T-helper 17 cell (primary cell): ENCODE measurements at places on chromosomes 16 and 17.
A peak's percentile ranks its signal among the peaks of the same experiment; 100 is the strongest.

GRCh38 chr17:72456075-72456474 is 335.3 kb downstream of the SOX9 start:
- no peak for DNase-seq

GRCh38 chr16:48381201-48381600 is 4.0 kb downstream of the SIAH1 start:
- no peak for DNase-seq

DNA sequence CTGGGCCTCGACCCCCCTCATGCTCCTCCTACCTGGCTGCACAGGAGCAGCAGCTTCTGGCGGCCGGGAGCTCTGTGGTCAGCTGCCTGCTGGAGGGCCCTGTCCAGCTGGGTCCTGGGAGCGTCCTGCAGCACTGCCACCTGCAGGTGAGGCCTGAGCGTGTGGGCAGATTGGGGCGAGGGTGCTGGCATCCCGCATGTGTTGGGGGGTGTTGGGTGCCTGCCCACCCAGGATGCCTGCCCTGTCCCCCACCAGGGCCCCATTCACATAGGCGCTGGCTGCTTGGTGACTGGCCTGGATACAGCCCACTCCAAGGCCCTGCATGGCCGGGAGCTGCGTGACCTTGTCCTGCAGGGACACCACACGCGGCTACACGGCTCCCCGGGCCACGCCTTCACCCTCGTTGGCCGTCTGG is 16.5 kb downstream of the FCSK start:
- DNase-seq, result no peak

- DNase-seq, result no peak
Measured at GRCh38 chr17:65711671-65712276, 150.3 kb upstream of the AXIN2 start.

GRCh38 chr17:18257982-18258355 is 569 bp downstream of the FLII start:
- DNase-seq, result peak; percentile 32

GRCh38 chr16:51440131-51440889 is 289.2 kb upstream of the SALL1 start:
- DNase-seq, result no peak

- DNase-seq, result no peak
Measured at GRCh38 chr17:14311981-14312380, 11.1 kb downstream of the HS3ST3B1 start.

- DNase-seq, result no peak
Measured at GRCh38 chr16:90008708-90009145, 10.5 kb downstream of the DBNDD1 start.

DNA sequence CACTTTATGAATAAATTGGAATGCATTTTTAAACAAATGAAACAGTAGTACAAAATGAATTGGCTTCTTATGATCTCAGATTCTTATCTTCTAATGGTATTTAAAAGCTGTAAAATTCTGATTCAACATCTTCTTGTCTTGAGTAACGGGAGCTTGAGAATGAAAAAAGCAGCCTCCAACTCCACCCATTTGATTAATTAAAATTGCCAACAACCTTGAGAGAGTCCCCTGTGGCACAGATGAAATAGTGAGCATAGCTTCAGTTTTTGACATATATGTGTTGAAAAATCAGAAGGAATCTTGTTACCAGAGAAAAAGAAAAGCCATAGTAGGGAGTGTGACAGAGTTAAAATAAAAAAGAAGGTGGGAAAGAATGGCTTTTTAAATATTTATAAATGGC is 1426.1 kb upstream of the CDH8 start:
- DNase-seq, result no peak

- DNase-seq, result peak; percentile 28
Measured at GRCh38 chr17:45149669-45150664, 1.7 kb downstream of the HEXIM1 start.

- no peak for DNase-seq
Measured at GRCh38 chr16:85921026-85921425, 22.1 kb downstream of the IRF8 start.

- DNase-seq, result no peak
Measured at GRCh38 chr17:57752031-57752905, 7.2 kb upstream of the CCDC182 start.

- DNase-seq, result no peak
Measured at GRCh38 chr17:57541472-57542394, 203.4 kb downstream of the CCDC182 start.

GRCh38 chr16:1437606-1438005 is 6.7 kb downstream of the PERCC1 start:
- DNase-seq, result no peak

DNA sequence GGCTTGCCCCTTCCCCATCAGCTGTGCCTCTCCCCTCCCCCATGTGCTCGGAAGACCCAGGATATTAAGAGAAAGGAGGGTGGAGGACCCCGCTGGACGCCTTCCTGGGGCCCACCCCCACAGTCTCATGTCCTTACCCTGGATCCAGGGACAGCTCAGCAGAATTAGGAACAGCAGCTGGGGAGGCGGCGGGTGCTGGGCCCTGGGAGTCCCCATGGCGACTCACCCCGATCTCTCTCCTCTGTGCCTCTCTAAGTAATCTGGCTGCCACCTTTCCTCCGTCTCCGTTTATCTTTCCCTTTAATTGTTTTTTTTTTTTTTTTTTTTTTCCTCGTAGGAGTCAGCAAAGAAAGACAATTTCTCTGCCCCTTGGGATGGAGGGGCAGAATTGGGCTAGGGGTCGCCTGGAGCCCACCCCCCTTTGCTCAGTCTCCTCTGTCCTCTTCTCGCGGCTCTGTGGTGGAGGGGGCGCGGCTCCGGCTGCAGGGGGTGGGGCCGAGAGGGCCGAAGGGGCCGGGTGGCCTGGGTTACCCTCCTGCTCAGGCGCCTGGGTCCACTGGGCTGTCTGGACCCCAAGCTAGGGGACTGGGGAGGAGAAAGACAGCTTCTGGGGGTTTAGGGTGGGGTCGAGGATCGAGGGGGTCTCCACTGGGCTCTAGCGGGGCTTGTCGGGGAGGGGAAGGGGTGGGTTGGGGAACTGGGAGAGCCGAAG is 390 bp downstream of the SEZ6L2 start:
- no peak for DNase-seq

GRCh38 chr16:69563605-69564580 is 1.9 kb upstream of the NFAT5 start:
- peak; percentile 13 for DNase-seq

DNA sequence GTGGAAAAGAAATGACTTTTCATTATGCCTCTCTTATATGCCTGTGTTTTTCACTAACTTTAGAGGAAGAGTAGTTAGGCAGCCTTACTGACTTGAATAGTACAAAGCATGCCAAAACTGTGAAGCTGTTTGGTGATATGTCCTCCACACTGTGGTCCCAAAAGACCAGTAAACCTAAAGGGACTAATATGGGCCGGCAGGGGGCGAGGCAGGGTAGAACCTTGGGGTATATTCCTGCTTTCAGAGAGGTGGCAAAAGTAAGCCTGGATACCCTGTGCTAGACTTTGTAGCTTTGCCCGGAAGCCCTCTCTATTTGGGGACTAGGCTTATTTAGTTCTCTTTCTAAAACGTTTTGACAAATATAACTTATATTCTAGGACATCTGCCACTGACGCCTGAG is 36.5 kb upstream of the VWA3A start:
- no peak for DNase-seq

- DNase-seq, result no peak
Measured at GRCh38 chr17:67055811-67056745, 11.7 kb downstream of the CACNG1 start.

GRCh38 chr17:19022747-19023146 is 18.2 kb upstream of the FAM83G start:
- DNase-seq, result no peak

DNA sequence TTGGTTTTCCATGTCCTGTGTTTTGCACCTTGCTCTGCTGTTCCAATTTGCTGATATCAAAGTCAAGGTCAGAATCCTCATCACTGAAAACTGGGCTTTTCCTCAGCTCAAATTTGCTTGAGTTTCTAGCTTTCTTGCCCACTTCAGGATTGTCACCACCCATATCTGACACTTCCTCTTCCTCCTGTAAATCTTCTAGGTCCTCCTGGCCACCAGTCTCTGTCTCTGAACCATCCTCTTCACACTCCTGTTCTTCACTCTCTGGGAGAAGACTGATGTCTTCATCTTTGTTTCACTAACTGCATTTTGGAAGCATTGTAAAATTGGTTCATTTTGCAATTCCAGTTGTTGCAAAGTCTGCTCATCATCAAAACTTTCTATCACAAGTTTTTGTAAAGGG is 63.4 kb upstream of the RBL2 start:
- no peak for DNase-seq

GRCh38 chr17:64067657-64068056 is 47.2 kb upstream of the ICAM2 start:
- no peak for DNase-seq

DNA sequence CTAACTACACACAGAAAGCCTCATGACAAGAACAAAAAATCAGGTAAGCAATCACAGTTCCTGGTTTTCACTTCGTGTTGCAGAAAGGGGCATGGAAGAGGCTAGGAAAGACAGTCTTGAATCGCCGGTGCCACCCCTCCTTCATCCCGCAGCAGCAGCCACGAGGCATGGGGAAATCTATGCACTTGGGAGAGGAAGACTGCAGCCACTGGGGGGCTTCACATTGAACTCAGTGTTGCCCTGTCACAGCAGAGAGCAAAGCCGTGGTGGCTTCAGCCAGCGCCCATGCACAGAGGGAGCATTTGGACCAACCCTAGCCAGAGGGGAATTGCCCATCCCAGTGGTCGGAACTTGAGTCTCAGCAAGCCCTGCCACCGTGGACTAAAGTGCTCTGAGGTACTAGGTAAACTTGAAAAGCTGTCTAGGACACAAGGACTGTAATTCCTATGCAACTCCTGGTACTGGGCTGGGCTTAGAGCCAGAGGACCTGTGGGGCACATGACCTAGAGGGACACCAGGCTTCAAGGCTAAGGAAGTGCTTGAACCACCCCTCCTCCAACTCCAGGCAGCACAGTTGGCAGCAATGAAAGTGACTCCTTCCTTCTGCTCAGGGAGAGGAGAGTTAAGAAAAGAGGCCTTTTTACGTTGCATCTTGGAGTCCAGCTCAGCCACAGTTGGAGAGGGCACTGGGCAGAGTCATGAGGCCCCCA is 35.2 kb upstream of the ATP2C2 start:
- no peak for DNase-seq

DNA sequence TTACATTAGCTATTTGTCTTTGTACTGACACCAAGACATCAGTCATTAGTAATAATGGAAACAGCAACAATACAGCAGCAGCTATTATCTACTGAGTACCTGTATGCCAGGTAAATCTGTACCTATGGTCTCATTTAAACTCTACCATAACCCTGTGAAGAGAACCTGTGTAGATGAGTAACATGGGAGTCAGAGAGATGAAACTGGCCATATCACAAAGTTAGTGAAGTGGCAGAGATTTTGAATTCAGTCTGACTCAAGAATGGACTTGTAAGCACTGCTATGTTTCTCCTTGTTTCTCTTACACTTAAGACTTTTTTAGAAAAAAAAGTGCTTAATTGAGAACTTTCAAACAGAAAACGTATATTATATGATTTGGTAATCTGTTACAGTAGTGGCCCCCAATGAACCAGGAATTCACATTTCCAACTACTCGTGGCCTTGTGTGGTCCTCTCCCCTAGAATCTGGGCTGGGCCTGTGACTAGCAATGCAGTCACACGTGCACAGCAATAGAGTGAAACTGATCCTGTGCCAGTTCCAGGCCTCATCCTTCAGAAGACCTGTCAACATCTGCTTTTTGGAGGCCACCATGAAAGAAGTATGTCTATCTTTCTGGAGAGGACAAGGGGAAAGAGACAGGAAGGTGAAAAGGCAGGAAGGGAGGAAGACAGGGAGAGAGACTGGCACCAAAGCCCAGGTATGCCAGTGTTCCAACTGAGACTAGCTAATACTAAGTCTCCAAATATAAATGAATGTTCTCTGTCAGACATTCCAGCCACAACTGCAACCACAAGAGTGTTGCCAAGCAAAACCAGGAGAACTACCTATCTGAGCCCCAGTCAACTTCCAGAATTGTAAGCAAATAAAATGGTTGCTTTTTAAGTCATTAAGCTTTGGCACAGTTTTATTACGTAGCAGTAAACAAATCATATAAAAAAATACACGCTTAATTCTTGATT is 12.0 kb downstream of the CRLF3 start:
- DNase-seq, result no peak

GRCh38 chr17:72778169-72779151 is 314.0 kb downstream of the SLC39A11 start:
- DNase-seq, result no peak

DNA sequence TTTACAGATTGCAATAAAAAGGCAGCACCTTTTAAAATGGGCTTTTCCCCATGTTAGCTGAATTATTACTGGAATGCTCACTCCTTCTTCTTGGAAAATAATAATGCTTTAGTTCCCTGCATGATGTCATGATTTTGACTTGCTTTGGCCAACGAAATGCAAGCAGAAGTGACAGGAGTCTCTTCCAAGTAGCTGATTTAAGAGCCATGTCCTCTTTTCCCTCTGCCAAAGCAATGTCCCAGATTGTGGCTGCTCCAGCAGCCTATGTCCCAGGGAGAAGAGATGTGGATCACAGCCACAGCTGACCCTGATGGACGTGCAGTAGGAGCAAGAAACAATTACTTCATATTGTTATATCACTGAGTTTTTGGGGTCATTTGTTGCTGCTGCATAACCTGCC is 246.6 kb downstream of the HAPSTR1 start:
- no peak for DNase-seq

DNA sequence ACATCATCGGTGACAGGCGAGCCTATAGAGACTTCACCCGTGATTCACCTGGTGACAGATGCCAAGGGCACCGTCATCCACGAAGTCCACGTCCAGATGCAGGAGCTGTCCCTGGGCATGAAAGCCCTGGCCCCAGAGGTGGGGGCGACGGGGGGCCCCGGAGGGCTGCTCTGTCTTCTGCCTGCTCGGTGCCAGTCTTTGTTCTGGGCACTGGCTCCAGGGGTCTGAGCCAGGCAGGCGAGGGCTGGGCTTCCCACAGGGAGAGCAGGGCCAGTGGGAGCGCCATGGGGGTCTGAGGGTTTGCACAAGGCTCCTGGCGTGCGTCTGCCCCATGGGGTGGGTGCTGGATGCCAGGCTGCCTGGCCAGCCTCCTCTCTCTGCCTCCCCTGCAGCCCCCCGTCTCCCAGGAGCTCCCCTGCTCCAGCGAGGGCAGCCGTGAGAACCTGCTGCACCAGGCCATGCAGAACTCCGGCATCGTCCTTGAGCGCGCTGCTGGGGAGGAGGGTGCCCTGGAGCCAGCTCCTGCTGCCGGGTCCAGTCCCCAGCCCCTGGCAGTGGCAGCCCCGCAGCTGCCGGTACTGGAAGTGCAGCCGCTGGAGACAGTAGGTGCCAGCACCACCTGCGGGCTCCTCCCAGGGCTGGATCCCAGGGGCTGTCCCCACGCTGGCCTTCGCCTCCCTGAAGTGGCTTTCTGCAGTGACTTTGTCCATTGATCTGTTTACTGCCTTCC is 3.0 kb upstream of the DNASE1L2 start:
- DNase-seq, result no peak
